ENCODE measurements at places on chromosomes 2 and 18. TPM values are rescaled to one million over a fixed set of nuclear protein-coding genes. Genes with fewer than 3 reads are reported as not detected.

AQP12A gene
- total RNA-seq: not detected

DNAJC10 gene
- 42.2 TPM for total RNA-seq

DNA sequence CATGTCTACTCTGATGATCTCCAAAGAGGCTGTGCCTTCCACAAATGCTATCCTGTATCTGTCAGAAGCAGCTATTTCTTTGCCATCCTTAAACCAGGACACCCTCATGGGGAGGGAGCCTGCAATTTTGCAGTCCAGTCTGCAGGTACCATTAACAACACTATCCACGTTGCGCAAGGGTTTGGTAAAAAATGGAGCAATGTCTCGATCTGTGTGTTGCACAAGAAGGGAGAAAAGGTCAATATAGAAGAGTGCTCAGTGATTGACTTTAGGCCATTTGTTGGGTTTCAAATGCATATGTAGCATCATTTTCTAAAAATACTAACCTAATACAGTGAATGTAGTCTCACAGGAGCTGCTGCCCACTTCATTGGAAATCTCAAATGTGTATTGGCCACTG is 74.3 kb downstream of the TTN start:
- peaks cover 1% of the 10 kb centered on the region for H3K36me3 ChIP-seq
- no peaks in the 10 kb centered on the region for H3K27me3 ChIP-seq
- H3K4me3 ChIP-seq: no peak overlapping the region
- no peaks in the 10 kb centered on the region for H3K4me1 ChIP-seq
- no peak overlapping the region for H3K27ac ChIP-seq

DNA sequence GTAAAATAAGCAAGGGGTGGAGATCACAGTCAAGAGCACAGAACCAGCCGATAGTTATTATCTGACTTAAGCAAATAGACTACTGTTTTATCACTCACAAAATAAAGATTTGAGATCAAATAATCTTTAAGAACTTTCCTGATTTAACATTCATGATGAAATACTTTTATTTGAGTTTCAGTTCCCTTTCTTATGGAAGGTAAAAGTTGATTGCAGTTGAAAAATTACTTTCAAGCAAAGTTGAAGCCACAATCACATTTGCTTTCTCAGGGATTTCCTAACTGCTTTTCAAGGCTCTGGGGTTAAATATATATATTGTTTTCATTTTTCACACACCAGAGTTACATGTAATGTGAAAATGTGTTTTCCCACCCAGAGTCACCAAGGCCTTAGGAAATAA is 599.5 kb downstream of the KCNJ3 start:
- no peaks in the 10 kb centered on the region for H3K27me3 ChIP-seq
- H3K36me3 ChIP-seq: no peaks in the 10 kb centered on the region
- no peak overlapping the region for H3K4me3 ChIP-seq
- no peak overlapping the region for H3K27ac ChIP-seq

DNA sequence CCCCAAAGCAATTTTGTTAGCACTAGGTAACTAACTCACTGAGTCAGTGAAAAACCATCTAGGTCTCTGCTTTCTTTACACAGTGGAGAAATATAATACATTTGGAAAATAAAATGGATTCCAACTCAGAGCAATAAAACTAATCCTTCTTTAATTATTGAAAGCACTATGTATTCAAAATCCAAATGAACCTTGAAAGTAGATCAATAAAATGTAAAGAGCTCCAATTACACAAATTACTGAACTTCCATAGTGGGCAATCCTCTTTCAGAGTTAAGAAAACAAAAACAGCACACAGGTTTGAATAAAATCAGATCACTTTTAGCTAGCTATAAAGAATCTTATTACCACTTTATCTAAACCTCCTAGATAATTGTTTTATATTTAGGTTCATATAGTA is 208.1 kb downstream of the NR4A2 start:
- H3K4me3 ChIP-seq: no peak overlapping the region
- peaks cover 2% of the 10 kb centered on the region for H3K27me3 ChIP-seq
- H3K36me3 ChIP-seq: no peaks in the 10 kb centered on the region
- no peak overlapping the region for H3K27ac ChIP-seq

TOGARAM2 gene
- total RNA-seq: 2.3 TPM

DNA sequence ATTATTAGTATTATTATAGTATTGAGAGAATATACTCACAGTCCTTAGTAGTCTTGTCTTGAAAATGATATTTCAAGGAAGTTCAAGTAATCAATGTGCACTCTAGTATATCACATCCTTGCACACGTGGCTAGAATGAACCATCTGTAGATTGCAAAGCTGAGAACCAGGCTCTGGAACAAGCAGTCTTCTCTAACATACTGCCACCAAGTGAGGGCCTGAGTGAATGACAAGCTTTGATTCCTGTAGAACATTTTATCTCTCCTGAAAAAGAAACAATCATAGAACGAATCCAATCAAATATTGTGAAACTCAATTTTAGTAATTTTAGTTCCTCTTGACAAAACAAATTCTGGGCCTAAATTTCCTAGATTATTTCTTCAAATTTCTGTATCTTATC is 55.3 kb upstream of the SULT1C3 start:
- no peak overlapping the region for H3K27ac ChIP-seq
- peaks cover 6% of the 10 kb centered on the region for H3K27me3 ChIP-seq
- peak; percentile 9 for DNase-seq
- H3K36me3 ChIP-seq: no peaks in the 10 kb centered on the region
- no peaks in the 10 kb centered on the region for H3K4me1 ChIP-seq

- DNase-seq: no peak
- no peaks in the 10 kb centered on the region for H3K27me3 ChIP-seq
- H3K27ac ChIP-seq: no peak overlapping the region
- H3K4me3 ChIP-seq: no peak overlapping the region
- peaks cover 14% of the 10 kb centered on the region for H3K4me1 ChIP-seq
Observed at GRCh38 chr2:217314021-217314460, 454.2 kb upstream of the TNP1 start.

GRCh38 chr2:239267288-239267951 is 133.4 kb downstream of the HDAC4 start:
- peak; percentile 98 for DNase-seq
- H3K4me3 ChIP-seq: peak overlapping the region; percentile 79
- peaks cover 65% of the 10 kb centered on the region for H3K4me1 ChIP-seq
- peaks cover 4% of the 10 kb centered on the region for H3K36me3 ChIP-seq
- peak overlapping the region; percentile 94 for H3K27ac ChIP-seq
- H3K27me3 ChIP-seq: peaks cover 6% of the 10 kb centered on the region

DNA sequence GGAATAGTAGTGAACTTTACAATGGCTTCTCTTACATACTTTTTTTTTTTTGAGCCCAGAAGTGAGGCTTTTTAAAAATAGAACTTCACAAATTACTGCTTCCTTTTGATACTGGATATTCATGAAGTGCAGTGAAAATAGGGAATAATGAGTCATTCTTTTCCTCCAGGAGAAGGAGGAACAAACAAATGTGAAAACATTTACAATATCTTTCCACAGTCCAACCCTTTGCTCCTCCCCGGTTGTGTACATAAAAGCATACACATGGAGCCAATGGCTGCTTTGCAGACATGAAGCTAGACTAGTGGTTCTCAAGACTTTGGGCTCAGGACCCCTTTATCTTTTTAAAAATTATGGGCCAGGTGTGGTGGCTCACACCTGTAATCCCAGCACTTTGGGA is 266.9 kb downstream of the GBX2 start:
- H3K27ac ChIP-seq: no peak overlapping the region
- H3K4me1 ChIP-seq: no peaks in the 10 kb centered on the region
- H3K4me3 ChIP-seq: no peak overlapping the region

- no peaks in the 10 kb centered on the region for H3K4me1 ChIP-seq
- H3K27ac ChIP-seq: no peak overlapping the region
- H3K36me3 ChIP-seq: peaks cover 13% of the 10 kb centered on the region
- no peak overlapping the region for H3K4me3 ChIP-seq
- H3K27me3 ChIP-seq: no peaks in the 10 kb centered on the region
Observed at GRCh38 chr2:43095533-43096295, 130.7 kb downstream of the ZFP36L2 start.

GRCh38 chr2:51697095-51697494 is 665.2 kb upstream of the NRXN1 start:
- H3K4me1 ChIP-seq: no peaks in the 10 kb centered on the region
- H3K27ac ChIP-seq: no peak overlapping the region
- H3K4me3 ChIP-seq: no peak overlapping the region
- no peak for DNase-seq

- peaks cover 30% of the 10 kb centered on the region for H3K4me1 ChIP-seq
- DNase-seq: no peak
- no peak overlapping the region for H3K27ac ChIP-seq
- H3K4me3 ChIP-seq: no peak overlapping the region
- peaks cover 22% of the 10 kb centered on the region for H3K27me3 ChIP-seq
- H3K36me3 ChIP-seq: peaks cover 5% of the 10 kb centered on the region
Observed at GRCh38 chr2:230961091-230961491, 34.8 kb upstream of the SPATA3 start.

DNA sequence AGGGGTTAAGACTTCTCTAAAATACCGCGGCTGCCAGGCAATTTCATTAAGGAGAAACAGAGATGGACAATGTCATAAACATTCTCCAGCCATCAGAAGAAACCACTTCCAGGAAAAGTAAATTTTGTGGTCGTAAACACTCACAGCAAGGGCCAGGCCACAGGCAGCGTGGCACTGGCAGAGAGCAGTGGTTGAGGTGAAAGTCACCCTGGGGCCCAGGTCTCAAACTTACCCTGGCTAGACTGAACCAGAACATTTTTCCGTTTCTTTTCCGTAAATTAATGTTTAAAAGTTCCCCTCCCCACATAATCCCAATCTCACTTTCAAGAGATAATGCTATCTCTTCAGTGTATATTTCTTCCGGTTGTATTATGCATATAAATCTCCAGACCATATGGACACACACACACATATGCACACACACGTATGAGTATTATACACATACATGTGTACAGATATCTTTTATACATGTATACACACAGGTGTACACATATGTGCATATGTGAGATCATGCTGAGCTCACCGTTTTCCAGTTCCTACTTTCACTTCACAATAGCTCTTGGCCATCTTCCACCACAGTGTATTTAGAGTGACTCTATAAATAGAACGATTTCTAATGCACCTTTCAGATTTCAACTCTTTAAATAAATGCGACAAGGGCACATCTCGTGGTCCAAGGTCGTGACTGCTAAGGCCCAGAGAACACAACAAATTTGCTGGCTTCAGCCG is 90.1 kb downstream of the MALT1 start:
- H3K27me3 ChIP-seq: peaks cover 18% of the 10 kb centered on the region
- H3K36me3 ChIP-seq: no peaks in the 10 kb centered on the region
- no peak overlapping the region for H3K4me3 ChIP-seq
- H3K4me1 ChIP-seq: peaks cover 25% of the 10 kb centered on the region
- peak; percentile 45 for DNase-seq

- H3K27me3 ChIP-seq: peaks cover 38% of the 10 kb centered on the region
- no peak for DNase-seq
- H3K27ac ChIP-seq: peak overlapping the region; percentile 28
- no peaks in the 10 kb centered on the region for H3K36me3 ChIP-seq
- H3K4me3 ChIP-seq: no peak overlapping the region
Observed at GRCh38 chr18:59377613-59378337, 18.7 kb upstream of the LMAN1 start.

KIF5C gene
- 10.2 TPM for total RNA-seq

C2orf81 gene
- 2.6 TPM for total RNA-seq

PRKAG3 gene
- not detected for total RNA-seq

DNA sequence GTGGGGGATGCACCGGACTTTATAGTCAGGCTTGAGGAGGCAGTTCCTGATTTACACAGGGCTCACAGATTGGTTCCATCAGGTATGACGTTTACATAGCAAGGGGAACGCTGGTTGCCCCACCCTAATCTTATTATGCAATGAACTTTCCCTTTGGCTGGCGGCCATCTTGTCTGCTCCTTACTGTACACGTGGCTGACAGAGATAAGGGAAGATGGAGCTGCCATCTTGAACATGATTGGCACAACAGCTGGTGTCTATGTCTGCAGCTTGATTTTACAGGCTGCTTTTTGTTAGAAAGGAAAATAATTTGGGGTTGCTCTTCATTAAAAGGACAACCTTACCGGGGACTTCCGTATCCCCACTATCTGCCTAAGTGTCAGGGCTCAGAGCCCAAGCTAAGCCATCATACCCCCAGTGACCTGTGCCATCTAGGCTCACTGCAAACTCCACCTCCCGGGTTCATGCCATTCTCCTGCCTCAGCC is 33.5 kb upstream of the ATG16L1 start:
- no peaks in the 10 kb centered on the region for H3K27me3 ChIP-seq
- H3K36me3 ChIP-seq: no peaks in the 10 kb centered on the region
- no peak overlapping the region for H3K27ac ChIP-seq
- DNase-seq: no peak

DNA sequence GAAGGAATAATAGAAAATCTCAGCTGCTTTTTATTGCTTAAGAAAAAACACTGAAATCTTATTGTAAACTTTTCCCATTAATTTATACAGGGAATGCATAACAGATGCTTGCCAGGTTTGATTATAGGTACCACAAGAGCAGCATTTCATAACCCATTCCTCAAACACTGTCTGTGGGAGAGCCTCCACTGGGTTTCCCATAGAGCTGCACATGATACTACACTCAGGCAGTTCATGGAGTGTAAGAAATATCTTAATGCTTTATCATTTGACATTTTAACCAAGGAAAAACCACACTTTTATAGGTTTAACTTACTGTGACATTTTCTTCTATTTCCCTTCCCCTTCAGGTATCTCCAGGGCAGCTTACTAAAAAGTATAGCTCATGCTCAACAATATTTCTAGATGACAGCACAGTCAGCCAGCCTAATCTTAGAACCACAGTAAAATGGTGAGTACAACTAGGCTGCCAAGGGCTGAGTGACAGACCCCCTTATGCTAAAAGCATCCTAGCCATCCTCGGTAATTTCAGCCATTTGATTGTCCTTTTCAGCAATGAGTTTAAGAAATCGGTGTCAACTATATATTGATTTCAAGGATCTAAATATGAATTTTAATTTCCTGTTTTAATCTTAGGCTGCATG is 22.3 kb downstream of the CCNYL1 start:
- no peaks in the 10 kb centered on the region for H3K27me3 ChIP-seq
- H3K27ac ChIP-seq: no peak overlapping the region
- peaks cover 18% of the 10 kb centered on the region for H3K36me3 ChIP-seq
- DNase-seq: no peak
- H3K4me1 ChIP-seq: no peaks in the 10 kb centered on the region

- H3K4me1 ChIP-seq: peaks cover 18% of the 10 kb centered on the region
- H3K36me3 ChIP-seq: no peaks in the 10 kb centered on the region
- H3K4me3 ChIP-seq: no peak overlapping the region
- H3K27me3 ChIP-seq: no peaks in the 10 kb centered on the region
Observed at GRCh38 chr2:153235516-153235915, 243.0 kb downstream of the RPRM start.

UGT1A10 gene
- total RNA-seq: not detected

HNMT gene
- total RNA-seq: not detected

SH2D6 gene
- total RNA-seq: 0.96 TPM

- DNase-seq: no peak
- peaks cover 64% of the 10 kb centered on the region for H3K36me3 ChIP-seq
- H3K27me3 ChIP-seq: no peaks in the 10 kb centered on the region
- H3K27ac ChIP-seq: no peak overlapping the region
Observed at GRCh38 chr18:70107091-70107490, 98.4 kb downstream of the RTTN start.

GRCh38 chr2:209791151-209791550 is 19.5 kb downstream of the UNC80 start:
- H3K27me3 ChIP-seq: no peaks in the 10 kb centered on the region
- peaks cover 6% of the 10 kb centered on the region for H3K4me1 ChIP-seq
- no peak overlapping the region for H3K27ac ChIP-seq
- no peaks in the 10 kb centered on the region for H3K36me3 ChIP-seq
- H3K4me3 ChIP-seq: no peak overlapping the region
- DNase-seq: no peak

Measured in activated CD8-positive, alpha-beta T cell treated with anti-CD3 and anti-CD28 coated beads for 36 hours (primary cell).